ENCODE measurements at places on chromosomes 3 and 15.

GRCh38 chr3:133386876-133387275 lies 13.0 kb upstream of the BFSP2 start:
- DNase-seq = no peak

- no peak for DNase-seq
These were observed 44.0 kb upstream of the SEC22A start for GRCh38 chr3:123157598-123158287.

DNA sequence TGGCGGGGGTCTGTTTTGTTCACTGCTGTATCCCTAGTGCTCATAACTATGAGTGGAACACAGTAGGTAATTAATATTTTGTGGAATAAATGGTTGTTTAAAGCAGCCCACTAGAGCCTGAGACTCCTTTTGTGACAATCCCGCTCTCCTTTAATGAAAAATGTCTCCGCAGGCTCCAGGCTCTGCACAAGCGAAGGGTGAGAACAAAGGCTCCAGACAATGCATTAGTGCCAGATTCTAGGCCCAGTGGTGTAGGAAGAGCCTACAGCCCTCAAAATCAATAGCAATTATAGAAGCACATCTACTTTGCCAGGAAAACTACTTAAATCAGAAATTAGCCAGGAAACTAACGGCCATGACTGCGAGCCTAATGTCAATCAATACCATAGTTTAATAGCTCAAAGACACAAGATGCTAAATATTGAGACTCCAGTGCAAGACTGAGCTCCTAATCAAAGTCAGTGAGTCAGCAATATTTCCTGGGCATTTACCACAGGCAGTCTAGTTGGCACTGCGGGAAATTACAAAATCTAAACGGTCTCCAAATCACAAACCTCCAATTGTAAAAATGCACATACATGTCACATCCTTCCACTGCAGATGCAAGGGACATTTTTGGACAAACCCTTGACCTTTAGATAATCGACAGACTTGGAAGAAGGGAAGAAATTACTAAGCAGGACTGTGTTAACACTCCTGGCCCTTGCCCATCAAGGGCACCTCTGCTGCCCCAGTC lies 2.3 kb downstream of the ANXA2 start:
- DNase-seq = no peak

GRCh38 chr3:26562021-26562768 lies 60.4 kb upstream of the LRRC3B start:
- DNase-seq = no peak

DNA sequence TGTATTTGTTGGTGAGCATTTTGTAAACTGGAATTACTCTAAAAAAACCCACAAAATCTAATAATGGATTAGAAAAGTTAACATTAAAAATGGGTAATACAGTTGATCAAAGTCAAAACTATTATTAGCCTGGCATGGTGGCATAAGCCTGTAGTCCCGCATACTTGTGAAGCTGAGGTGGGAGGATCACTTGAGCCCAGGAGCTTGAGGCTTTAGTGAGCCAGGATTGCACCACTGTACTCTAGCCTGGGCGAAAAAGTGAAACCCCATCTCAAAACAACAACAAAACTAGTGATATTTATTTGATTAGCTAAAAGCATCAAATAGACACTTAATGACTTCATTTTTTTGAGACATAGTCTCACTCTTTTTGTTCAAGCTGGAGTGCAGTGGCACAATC lies 3.6 kb downstream of the SNX1 start:
- DNase-seq = no peak

- no peak for DNase-seq
These were observed 815 bp downstream of the SPINT1 start for GRCh38 chr15:40844696-40845030.

DNA sequence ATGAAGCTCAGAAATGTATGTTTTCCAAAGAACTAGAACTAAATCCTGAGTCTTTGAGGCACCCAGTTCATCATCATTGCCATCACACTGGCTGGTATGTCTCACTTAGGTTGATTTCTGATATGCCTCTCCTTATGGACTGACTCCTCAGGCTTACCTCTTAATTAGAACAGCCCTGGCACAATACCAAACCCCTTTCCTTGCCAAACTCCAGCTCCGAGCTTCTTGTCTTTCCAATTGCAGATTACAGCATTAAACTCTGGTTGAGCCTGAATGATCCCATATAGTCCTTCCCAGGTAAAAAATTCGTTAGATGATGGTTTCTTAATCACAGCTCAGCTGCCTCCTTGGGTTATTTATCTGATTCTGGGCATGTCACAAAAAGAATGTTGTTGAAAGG lies 66.3 kb downstream of the RTP4 start:
- no peak for DNase-seq

DNA sequence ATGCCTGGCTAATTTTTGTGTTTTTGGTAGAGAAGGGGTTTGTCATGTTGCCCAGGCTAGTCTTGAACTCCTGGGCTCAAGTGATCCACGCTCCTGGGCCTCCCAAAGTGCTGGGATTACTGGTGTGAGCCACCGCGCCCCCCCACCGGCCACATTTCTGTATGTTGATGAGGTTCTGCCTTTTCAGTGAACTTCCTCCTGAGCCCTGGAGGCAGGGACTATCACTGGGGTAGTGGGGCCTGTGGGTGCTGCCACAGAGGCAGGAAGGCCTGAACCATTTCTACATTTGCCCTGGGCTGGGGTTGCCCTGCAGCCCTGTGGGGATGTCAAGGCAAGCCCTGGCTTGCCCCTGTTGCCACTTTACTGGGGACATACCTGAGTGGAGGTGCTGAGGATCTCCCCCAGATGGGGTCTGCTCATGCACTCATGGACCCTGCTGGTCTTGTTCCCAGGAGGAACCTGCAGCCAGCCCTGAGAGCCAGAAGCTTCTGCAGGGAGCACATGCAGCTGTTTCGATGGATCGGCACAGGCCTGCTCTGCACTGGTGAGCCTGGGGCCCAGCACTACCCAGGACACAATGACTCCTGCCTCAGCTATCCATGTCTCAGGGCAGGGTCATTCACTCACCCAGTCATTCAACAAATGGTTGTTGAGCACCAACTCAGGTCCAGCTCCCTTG lies 5.7 kb downstream of the SLC28A1 start:
- no peak for DNase-seq

DNA sequence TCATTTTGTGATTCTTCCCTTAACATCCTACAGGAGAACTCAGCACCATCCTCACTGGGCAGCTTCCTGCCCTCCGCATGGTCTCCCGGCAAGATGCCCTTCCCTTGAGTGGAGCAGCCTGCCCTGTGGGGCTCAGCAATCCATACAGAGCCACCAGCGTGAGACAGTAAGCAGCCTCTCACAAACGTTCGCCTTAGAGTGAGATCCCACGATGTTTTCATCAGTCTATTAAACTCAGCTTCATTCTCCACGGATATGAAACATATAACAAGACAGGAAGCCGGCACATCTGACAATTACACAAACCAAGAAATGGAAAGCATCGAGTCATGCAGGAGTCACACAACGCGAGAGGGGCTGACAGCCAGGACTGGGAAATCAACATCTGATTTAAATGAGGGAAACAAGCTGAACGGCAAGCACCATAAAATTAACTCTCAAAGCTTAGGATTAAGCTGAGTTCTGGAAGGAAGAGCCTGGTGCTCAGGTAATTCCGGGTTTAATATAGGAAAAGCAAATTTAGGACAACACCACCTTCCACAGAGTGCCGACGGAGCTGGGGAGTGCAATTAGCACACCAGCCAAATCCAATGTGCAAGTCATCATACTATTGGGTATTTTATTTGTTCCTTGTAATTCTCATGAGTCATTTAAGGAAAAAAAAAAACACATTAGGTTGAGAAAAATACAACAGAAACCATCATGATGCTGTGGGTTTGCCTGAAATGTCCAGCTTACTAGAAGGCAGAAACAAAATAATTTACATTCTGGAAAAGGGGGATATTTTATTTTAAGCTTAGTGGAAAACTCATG lies 272.0 kb downstream of the OCA2 start:
- DNase-seq = no peak

- DNase-seq = no peak
These were observed 174.0 kb upstream of the PRICKLE2 start for GRCh38 chr3:64399205-64399800.

DNA sequence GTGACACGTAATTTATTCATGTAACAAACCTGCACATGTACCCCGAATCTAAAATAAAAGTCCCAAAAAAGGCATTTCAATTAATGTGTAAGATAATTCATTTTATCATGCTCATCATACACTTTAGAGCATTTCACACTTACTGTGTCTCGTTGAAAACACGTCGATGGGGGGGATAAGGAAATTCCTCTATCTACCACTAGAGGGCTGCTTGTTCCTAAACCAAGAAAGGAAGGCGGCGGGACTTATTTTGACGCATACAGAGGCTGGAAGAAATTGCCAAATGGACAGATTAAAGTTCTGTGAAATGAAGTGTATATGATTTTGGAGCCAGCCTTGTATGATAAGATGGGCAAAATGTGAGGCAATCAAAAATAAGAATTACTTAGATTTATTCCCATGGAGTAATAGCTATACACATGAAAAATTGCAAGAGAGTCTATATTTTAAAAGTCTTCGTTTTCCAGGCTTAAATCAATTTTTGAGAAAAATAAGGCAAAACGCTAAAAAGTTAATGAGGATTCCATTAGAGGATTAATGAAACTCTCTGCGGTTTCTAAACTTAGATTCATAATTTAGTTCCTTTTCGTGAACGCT lies 346.8 kb downstream of the CNTN3 start:
- DNase-seq = no peak

- no peak for DNase-seq
These were observed 118.6 kb upstream of the CNTN4 start for GRCh38 chr3:1979961-1980615.

DNA sequence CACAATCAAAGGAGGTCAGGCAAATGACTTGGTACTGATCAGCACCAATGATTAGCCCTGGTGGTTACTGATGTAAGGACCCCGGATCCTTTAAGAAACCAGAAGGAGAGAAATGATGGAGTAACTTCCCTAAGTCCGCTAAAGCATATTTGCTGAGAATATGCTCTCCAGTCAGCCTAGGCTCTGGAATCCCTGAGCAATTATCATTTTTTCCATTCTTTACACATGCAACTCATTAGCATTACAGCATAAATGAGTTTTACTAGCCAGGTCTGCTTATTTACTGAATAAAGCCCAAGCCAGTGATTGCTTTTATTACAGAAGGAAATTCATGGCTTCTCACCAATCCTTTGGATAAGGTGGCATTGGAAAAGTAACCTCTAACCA lies 139.2 kb upstream of the WNT5A start:
- DNase-seq = no peak

DNA sequence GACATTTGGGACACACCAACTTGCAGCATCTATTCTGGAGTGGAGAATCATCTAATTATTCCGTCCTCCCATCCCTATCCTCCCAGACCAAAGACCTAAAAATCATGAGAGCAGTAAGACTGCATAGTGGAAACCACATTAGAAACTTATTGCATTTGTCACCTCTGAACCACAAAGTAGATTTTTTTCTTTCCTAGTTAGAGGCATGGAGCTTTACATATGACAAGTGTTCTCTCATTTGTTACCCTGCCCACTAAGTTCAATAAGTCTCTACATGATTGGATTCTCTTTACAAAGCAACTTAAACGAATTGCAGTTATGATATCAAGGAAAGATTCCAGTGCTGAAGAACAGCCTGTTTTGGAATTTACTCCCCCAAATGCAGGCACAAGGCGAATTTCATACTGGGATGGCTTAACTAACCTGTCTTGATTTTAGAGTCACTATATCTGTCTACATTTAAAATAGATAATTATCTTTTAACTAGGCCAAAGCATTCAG lies 42.3 kb upstream of the LRRFIP2 start:
- no peak for DNase-seq

GRCh38 chr15:59367022-59367451 lies 5.6 kb downstream of the MYO1E start:
- DNase-seq = no peak

DNA sequence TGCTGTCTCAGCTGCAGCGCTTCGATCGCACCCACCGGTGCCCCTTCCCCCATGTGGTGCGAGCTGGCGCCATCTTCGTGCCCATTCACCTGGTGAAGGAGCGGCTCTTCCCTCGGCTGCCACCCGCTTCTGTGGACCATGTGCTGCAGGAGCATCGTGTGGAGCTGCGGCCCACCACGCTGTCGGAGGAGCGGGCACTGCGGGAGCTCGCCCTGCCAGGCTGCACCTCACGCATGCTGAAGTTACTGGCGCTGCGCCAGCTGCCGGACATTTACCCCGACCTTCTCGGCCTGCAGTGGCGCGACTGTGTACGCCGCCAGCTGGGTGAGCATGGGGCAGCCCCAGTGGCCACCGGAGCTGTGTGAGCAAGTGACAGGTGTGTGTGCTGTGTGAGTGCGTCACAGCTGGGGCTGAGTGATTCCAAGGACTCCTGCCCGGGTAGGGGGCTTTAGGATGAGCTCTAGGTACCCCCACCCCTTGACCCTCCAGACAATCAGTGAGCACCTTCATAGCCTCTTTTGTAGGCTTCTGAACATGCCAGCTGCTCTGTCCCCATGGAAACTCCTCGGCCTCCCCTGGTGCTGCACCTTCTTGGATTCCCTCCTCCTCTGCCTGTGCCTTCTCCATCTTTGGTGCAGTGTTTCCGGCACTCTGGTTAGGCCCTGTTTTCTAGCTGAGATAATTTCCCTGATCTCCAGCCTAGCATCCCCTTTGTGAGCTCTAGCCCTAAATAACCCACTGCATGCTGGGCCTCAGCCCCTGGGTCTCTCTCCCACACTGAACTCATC lies 7.0 kb downstream of the C15orf39 start:
- DNase-seq = no peak

- DNase-seq = no peak
These were observed 31.7 kb upstream of the LINGO1 start for GRCh38 chr15:77664428-77664827.

DNA sequence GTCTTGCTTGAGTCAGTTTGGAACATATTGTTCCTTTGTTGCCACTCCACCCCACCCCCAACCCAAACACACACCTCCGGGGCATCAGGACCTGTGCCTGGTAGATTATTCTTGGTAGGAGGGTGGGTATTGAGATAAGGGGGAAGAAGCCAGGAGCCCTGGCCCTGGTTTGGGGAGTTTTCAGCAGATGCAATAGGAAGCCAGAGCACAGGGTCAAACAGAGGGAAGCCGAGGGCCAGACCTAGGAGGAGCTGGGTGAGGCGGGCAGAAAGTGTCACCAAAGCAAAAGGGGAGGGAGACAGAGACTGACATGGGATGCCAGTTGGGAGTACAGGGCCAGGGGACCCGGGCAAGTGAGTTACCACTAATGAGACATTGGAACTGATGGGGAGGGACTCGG lies 163.1 kb downstream of the RPLP1 start:
- DNase-seq = no peak

DNA sequence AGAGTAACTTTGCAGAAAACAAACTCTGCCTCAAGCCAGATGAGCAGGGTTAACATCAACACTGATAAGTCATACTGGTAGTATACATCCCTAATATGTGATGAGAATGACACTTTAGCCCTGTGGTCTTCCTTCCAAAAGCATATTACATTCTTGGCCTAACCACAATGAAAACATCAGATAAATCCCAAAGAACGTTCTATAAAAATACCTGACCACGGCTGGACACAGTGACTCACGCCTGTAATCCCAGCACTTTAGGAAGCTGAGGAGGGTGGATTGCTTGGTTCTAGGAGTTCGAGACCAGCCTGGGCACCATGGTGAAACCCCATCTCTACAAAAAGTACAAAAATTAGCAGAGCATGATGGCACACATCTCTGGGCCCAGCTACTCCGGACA lies 4.7 kb downstream of the TMCC1 start:
- DNase-seq = no peak

- no peak for DNase-seq
These were observed 283.3 kb upstream of the RGMA start for GRCh38 chr15:93372208-93372864.

Measured in left forelimb (tissue), 1 donor.